ENCODE measurements at places on chromosomes 5 and 9.
A peak's percentile ranks its signal among the peaks of the same experiment; 100 is the strongest.

DNA sequence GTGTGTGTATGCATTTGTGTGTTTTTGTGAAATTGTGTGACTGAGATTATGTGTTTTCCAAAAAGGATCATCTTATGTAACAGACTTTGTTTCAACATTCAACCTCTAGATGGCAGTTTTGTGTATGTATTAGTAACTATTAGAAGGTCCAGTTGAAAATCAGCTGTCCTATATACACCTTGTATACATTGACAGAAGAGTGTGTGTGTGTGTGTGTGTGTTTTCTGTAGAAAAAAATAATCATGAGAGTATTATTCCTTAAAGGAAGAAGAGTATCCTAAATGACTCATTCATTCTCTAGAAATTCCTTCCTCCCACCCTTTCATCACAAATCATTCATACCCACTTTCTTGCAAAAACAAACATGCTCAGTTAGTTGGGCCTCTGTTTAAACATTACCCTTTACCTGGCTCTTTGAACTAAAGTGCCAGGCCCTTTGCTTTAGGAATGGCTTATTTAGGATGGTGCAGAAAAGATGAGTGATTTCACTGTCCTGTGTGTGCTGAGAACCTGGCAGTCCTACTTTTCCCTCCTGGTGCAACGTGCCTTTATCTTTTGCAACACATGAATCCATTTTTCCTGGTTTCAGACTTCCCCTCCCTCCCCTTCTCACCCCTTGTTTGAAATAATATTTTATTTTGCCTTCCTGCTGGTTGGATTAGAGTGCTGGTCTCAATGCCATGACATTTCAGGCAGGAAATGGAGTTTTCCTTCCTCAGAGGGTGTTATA lies 152.2 kb downstream of the ARHGAP26 start:
- DNase-seq, result peak; percentile 28

DNA sequence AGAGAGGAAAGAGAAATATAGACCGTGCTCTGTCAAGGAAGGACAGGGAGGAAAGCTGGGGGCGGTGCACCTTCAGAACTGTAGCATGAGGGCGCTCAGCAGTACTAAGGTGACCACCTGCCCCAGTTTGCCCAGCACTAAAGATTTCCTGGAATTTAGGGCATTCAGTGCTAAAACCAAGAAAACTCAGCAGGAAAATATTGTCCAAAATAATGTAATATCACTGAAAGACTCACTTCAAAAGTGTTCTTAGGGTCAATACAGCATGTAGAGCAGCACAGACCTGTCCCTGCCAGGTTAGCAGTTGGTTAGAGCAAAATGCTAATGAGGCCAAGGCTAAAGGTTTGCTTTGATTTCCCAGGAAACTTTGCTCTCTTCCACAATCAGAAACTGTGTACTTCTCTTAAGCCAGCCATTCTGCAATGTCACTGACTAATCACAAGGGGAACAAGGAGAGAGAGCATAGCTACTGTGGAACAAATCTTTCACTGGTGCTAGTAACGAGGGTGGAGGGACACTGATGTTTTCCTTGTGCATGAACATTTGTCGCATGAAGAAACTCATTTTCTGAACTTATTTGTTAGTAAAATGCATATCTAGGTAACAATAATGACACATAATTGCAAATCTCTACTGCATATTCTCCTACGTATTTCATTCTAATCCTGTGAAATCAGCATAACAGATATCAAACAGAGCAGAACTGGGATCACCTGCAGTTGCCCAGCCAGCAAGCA lies 53.0 kb upstream of the GRAMD2B start:
- DNase-seq, result no peak

GRCh38 chr5:135569755-135570452 lies 8.9 kb downstream of the CXCL14 start:
- no peak for DNase-seq

GRCh38 chr5:139842321-139842720 lies 46.7 kb downstream of the PSD2 start:
- DNase-seq, result no peak

DNA sequence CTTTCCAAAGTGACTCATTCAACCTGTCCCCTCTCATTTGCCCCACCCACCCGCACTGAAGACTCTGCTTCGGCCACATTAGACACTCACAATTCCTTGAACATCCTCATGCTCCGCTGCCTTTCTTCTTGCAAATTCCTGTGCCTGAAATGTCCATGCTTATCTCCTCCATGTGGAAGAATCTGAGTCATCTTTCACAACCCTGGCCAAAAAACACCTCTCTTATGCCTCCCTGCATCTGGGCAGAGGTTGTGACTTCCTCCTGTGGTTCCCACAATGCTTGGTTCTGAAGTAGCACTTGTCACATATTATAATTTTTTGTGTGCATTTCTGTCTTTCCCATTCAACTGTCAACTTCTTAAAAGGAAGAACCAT lies 238.6 kb downstream of the ENC1 start:
- DNase-seq, result no peak

- peak; percentile 91 for DNase-seq
Observed at GRCh38 chr9:108297073-108297472, 558.7 kb downstream of the ACTL7B start.

DNA sequence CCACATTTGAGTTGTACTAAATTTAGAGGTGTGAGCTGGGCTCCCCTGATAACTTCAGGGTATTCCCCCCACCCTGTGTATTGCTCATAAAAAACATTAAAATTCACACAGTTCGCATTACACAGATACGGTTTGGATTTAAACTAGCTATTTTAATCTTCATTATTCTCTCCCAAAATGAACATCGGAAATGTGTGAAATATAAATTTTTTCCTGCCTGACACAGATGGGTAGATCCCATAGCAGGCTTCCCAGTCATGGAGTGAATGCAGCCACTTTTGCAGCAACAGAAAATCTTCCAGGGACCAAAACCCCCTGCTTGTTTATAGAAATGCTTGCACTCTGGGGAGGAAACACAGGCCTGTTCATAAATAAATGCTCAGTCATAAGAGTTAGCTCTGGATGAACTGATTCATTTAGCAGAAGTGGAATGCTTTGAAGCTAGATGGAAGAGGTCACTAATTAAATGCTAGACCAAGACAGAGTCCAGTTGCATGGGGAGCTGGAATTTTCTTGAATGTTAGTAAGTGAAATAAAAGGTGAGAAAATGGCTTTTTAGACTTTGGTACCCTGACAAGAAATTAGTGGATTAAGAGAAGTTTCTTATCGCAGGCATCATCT lies 115.6 kb downstream of the PDE8B start:
- no peak for DNase-seq

DNA sequence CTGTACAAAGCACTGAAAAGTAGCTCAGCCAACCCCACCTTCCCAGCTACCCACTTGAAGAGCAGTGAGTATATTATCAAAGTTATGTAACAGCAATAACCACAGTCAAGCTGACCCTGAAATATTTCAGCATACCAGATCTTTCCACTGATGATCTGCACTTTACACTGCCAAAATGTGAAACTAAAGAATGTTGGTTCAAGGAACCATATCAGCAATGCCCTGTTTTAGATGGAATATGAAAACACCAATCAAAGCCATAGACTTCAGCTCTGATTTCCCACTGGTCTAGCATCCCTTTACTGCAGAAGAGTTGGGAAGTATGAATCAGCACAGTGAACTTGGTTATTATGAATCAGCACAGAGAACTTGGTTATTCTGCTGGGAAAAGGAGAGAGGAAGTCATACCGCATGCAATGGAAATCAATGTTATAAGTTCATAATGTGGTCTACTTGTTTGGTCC lies 20.0 kb downstream of the CEMIP2 start:
- DNase-seq, result peak; percentile 84

GRCh38 chr5:64347309-64347708 lies 158.5 kb upstream of the RGS7BP start:
- no peak for DNase-seq

DNA sequence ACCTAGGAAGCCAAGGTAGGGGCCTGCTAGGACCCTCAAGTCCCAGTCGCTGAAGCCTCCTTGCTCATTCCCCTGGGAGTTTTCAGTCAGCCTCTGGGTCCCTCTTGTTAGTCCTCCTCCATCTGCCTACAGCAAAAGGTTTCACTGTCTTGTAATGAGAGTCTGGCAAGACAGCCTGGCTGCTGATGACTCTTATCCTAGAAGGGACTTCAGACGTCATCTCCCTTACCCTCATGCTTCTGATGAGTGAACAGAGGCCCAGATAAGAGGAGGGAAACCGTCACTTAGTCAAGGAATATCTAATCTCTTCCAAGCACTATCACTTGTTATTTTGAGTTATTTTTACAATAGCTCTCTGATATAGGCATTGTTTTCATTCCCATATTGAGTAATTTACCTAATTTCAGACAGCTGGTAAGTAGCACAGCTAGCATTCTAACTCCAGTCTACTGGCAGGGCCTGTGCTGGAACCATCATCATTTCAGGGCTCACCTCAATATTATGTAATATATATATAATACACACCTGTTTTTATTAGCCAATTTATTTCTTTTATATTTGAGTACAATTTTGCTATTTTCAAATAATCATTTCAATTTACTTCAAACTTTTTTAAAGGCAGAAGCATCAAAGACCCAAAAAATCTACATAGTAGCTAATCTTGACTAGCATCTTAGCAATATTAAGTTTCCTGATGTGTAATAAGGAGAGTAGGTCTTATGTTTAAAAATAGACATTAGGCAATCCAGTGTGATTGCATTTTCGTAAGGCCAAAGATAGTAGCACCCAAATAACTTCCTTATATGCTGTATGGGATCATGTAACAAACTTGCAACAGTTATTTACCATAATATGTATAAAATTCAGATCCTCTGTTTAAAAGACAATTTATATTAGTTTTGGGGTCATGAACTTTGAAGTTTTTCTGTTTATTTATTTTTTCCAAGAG lies 7.9 kb downstream of the CMYA5 start:
- peak; percentile 20 for DNase-seq

- no peak for DNase-seq
Observed at GRCh38 chr9:37904445-37905130, 661 bp upstream of the SLC25A51 start.

- no peak for DNase-seq
Observed at GRCh38 chr9:126723807-126724172, 81.0 kb upstream of the ZBTB43 start.

GRCh38 chr5:39211773-39212172 lies 7.6 kb downstream of the FYB1 start:
- no peak for DNase-seq

DNA sequence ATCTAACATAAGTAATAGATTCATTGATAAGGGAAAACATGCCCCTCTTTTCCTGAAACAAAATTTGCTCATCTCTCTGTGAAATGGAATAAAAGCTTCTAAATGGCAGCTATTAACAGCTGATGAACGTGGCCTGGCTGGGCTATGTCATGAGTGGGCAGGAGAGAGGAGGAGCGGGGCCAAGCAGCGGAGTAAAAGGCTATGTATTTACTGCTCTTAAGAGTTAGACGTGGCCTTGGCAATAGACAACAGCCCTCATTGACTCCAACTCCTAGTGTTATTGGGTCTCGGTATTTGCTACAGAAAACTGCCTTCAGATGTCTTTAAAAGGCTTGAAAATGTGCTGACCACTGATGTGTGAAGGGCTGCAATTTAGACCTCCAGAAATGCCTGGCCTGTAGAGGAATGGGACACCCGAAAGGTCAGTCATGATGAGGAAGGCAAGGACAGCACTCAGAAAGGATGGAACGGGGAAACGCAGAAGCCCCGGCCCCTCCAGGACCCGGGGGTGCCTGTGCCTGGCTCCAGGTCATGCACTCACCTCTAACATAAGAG lies 116.8 kb downstream of the PDZD2 start:
- no peak for DNase-seq

- no peak for DNase-seq
Observed at GRCh38 chr5:76252437-76252836, 150.6 kb upstream of the IQGAP2 start.

GRCh38 chr9:130423272-130423671 lies 21.5 kb upstream of the ASS1 start:
- no peak for DNase-seq

- no peak for DNase-seq
Observed at GRCh38 chr5:20694121-20694520, 706.1 kb upstream of the CDH18 start.

DNA sequence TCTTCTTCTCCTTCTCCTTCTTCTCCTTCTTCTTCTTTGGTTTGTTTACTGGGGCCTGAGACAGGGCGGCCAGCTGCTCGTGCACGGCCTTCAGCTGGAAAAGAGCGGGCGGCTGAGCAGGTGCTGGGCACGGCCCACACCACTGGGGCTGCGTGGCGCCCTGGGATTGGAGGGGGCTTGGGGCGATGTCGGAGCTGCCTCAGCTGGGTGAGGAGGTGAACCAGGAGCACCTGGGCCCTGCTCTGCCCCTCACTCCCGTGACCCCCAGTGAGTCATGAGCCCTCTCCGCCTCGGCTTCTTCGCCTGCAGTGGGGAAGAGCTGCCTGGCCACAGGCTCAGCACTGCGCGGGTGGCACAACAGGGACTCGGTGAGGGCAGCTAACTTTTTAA lies 14.9 kb downstream of the BRD3OS start:
- no peak for DNase-seq

DNA sequence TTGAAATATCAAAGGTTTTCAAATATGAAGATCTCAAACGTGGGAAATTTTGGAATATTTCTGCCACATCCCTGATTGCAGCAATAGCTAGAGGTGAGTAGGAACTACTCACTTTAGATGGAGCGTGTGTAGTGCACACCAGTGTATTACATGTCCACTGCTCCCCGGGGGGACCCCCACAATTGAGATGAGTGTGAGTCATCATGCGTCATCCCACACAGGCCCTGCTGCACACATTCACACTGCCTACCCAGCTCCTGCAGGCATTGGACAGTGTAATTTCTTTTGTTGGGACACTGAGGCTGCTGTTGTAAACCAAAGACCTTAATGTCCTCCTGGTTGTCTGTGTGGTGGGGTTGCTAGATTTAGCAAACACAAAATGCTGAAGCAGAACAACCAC lies 280.0 kb downstream of the GAS1 start:
- no peak for DNase-seq

GRCh38 chr9:22208846-22209585 lies 199.9 kb upstream of the CDKN2B start:
- DNase-seq, result no peak

DNA sequence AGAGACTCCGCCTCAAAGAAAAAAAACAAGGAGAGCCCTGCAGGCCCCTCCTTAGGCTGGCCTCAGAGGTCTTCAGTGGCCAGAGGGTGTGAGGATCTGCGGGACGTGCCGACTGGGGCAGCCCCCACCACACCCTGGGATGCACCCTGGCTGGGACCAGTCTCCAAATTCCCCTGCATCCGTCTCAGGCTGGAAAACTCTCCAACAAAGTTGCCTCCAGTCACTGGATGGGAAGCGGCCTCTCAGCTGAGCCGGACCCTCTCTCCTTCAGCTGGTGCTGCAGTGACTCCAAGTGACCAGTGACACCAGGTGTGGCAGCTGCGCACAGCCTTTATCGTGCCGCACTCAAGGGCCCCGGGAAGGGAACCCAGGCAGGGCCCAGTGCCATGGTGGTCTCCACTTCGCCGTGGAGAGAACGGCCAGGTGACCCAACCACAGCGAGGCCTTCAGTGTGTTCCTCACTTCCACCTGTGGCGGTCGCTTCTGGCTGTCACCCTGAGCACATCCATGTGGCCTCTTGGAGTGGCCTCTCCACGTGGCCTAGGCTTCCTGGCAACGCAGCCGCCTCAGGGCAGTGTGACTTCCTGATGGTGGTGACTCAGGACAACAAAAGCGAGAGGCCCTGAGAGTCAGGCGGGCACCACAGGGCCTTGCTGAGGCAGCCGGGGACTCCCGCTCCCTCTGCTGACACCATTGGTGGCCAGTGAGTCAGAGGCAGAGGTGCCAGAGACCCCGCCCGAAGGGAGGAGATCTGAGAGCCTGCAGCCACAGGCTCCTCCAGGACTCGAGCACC lies 19.3 kb upstream of the CAMSAP1 start:
- peak; percentile 25 for DNase-seq

GRCh38 chr9:75389101-75389500 lies 300.8 kb downstream of the OSTF1 start:
- no peak for DNase-seq

- no peak for DNase-seq
Observed at GRCh38 chr5:75368391-75368790, 31.4 kb downstream of the HMGCR start.

Measured in AG09309 (cell line).